AG04449 (cell line): ENCODE measurements at places on chromosomes 6 and 20.

- DNase-seq, result no peak
Observed at GRCh38 chr6:56951049-56951831, 3.7 kb upstream of the BEND6 start.

DNA sequence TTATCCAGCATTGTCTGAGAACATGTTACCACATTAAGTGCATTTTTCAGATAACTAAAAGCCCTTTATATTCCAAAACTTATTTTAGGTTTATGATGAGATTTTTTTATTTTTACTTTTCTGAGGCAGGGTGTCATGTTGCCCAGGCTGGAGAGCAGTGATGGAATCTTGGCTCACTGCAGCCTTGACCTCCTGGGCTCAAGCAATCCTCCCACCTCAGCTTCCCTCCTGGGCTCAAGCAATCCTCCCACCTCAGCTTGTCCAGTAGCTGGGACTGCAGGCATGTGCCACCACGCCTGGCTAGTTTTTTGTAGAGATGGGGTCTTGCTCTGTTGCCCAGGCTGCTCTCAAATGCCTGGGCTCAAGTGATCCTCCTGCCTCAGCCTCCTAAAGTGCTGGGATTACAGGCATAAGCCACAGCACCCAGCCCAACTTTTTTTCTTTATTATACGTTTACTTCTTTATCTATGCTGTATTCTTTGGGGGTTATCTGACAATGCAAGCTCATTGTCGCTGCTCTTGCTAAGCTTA, 6.2 kb downstream of the DYNLT1 start:
- no peak for DNase-seq

DNA sequence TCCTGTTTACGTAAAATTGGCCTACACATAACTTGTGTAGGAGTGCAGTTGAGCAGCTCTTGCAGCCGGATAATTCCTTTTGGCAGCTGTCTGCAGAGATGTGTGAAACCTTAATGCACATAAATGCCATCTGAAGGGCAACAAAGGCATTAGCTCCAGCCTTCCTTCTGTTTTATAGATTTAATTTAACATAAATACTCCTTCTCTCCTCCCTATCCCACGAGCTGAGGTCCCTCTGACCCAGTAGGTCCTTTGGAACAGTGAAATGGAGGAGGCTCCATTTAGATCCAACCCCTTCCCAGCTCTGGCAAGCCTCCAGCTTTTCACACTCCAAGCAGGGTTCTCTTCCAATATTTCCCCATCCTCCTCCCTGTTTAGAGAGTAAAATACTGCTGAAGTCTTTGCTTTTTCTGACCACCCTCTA, 6.5 kb downstream of the PLEKHG1 start:
- DNase-seq, result no peak

DNA sequence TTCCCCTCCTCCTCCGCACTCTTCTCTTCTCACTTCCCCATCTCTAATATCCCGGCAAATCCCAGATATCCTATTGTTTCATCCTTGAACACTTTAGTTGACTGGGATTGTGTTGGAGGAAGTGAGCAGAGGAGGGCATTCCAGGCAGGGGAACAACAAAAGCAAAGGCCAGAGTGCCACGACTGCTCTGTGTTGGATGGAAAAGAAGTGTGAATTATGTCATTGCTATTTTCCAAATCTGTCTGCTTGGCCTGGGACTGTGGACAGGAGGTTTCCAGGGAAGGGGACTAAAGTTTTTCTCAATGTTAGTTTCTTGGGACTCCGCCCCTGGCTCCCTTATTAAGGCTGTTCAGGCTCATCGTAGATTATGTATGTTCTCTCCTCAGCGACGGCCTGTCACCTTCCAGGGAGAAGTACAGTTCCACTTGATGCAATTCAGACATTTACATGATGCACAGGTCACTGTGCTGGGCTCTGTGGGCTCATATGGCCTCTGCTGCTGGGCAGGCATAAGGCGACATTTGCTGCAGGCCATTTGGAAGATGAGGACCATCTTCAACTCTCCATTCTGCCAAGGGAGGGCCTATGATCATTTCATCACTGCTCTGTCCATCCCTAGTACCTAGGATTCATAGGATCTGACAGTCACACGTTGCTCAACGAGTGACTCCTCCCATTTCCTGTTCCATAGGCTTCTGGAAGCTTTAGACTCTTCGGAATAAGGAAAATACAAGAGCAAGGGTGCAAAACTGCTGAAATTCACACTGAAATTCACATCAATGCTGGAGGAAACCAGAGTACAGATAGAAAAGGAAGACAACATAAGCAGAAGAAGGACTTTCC, 99.1 kb upstream of the KCNK16 start:
- DNase-seq, result no peak

- DNase-seq, result peak; percentile 42
Observed at GRCh38 chr20:37907677-37908401, 4.9 kb downstream of the VSTM2L start.

GRCh38 chr6:4885341-4885933, 109.2 kb downstream of the CDYL start:
- no peak for DNase-seq

- no peak for DNase-seq
Observed at GRCh38 chr20:59002874-59003399, 4.1 kb downstream of the CTSZ start.

DNA sequence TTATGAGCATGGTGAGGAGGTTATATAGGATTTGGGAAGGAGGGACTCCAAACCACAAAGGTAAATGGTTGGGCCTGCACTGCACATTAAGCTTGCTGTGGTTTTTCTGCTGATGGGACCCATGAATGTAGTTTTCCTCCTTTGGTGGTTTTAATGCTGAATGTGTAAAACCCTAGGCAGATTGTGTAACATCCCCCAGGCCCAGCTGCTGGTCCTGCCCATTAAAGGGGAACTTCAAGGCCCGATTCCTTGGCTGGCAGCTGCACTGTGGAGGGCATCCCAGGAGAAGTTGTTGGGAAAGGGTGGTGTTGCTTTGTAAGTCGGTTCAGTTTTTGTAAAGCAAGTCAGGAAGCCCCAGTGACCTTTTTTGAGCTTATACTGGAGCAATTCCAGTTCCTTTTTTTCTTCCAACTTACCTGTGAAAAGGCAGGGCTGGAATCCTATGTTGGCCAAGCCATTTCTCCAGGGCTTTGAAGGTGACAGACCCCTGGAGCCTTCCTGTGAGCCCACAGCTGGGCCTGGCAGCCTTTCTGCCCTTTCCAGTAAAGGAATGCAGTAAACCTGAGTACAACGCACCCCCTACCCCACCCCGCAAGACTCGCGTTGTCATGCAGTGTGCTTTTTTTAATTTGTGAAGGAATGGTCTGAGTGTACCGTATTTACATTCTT, 43.1 kb upstream of the NAA20 start:
- DNase-seq, result no peak

DNA sequence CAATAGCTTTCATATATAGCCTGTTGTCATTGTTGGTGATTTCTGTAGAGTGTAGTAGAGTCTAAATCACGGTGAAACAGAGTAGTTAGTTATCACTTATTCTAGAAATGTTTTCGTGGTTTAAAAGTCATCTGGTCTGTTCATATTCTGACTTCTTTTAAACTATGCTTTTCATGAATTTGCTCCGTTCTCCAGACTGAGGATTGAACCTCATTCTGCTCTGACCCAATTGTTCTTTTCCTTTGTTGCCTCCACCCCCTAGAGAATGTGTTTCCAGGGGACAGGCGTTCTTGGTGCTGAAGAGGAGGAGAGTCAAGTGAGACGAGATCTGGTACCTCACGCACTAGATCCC, 748 bp upstream of the ZNF292 start:
- no peak for DNase-seq

DNA sequence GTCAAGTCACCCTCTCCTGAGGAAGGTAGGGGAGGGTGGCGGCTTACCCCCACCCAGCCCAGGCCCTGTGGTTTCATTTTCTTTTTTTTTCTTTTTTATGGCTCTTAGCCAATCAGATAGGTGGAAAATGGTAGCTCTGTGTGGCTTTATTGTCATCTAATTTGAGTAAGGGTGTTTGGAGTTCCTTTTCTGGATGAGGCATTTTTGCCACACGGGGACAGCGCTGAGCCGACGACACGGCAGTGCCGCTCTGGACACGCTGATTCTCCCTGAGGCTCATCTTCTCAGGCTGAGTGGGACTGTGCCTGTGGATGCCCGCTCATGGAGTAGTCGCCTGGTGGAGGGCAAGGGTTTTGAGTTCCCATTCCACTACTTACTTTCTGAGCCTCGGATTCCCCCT, 37.6 kb upstream of the ANGPT4 start:
- DNase-seq, result no peak

- no peak for DNase-seq
Observed at GRCh38 chr20:37521061-37521771, at the start of gene NNAT. NNAT (plus strand) TSS chr20:37521250; CDS start chr20:37521332, 82 bp downstream.
